ENCODE measurements at places on chromosomes 7 and 10.

GRCh38 chr7:26420422-26421019, 128.9 kb downstream of the SNX10 start:
- DNase-seq, result no peak

DNA sequence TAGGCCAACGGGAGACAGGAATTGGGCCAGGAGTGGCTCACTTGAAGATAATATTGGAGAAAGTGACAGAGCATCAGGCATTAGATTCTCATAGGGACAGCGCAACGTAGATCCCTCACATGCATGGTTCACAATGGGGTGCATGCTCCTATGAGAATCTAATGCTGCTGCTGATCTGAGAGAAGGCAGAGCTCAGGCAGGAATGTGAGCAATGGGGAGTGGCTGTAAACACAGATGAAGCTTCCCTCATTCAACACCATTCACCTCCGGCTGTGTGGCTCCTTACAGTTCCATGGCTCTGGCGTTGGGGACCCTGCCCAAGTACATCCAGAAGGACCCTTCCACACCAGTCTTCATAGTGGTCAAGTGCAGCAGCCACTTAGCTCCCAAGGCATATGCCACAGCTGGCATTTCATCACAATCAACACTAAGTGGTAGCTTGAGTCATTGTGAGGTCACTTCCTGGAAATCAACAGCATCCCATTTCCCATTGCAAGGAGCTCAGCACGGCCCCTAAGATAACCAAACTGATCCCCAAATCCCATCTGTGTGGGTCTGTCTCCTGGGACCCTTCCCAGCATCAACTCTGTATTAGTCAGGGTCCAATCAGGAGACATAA, 174.5 kb downstream of the TPST1 start:
- DNase-seq, result no peak

DNA sequence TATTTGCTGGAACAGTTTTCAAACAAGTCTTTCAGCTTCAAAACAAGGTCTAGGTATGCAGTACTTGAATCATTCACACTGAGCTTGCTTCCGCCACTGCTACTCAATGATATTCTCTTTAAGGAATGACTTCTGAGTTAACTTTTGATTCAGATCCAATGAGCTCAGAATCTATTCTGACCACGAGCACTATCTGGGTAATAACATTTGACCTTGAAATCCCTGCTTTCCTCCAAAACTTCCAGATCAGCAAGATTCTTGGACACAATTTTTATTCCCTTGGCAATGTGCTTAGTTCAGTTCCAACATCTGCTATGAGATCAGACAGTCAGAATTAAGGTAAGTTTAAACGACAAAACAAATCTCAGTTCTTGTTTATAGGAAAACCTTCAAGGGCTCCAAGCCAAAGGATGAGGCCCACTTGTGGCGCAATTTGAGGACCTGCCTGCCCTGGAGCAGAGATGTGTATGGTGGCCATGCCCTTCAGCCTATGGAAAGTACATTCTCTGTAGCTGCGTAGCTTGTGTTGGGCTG, 87.2 kb downstream of the RNF216 start:
- DNase-seq, result no peak

GRCh38 chr7:50594734-50595485, 29.7 kb upstream of the DDC start:
- DNase-seq, result no peak
